ENCODE measurements at places on chromosomes 2 and 18. TPM values are rescaled to one million over a fixed set of nuclear protein-coding genes. Genes with fewer than 3 reads are reported as not detected.

- no peak for DNase-seq
These were observed 25.1 kb upstream of the CCL20 start for GRCh38 chr2:227788561-227789018.

- peak; percentile 85 for DNase-seq
These were observed 45.6 kb upstream of the ODC1 start for GRCh38 chr2:10493634-10494281.

DNA sequence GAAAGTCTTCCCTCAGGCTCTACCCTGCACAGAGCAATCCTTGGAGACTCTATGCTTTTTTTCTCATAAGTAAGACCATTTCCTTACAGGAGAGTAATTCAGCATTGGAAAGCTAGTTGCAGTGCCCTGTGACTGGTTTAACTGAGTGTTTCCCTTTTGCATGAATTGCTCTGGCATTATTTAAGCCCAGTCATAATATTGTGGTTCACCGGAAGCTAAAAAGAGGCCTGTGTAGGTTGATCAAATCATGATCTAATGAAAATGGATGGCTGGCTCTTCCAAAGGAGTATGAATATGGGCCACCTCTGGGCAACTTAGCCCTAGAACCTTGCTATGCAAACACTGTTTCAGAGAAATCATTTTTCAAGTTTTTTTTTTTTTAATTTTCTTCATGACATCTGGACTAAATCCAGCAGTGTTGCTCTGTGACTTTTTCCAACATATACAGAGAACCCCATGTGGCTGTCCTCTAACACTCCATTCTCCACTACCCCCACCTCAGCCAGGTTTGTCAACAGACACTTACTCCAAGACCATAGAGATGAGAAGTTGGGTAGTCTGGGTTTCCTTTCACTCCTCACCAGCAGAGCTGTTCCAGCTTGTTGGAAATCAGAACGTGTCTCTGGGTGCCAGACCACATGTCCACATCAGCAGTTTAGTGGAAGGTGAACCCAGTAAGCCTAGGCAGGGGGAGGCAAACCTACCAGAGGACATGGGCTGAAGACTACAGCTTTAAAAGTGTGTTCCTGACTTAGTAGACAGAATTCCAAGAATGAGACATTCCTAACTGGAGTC is 175.2 kb upstream of the SLC14A2 start:
- DNase-seq = no peak

GRCh38 chr2:11582862-11583752 is 49.3 kb downstream of the GREB1 start:
- peak; percentile 38 for DNase-seq

The COL6A3 gene
- 108 TPM for total RNA-seq
